ENCODE measurements at places on chromosomes 5 and 9. TPM values are rescaled to one million over a fixed set of nuclear protein-coding genes. Genes with fewer than 3 reads are reported as not detected.

DNA sequence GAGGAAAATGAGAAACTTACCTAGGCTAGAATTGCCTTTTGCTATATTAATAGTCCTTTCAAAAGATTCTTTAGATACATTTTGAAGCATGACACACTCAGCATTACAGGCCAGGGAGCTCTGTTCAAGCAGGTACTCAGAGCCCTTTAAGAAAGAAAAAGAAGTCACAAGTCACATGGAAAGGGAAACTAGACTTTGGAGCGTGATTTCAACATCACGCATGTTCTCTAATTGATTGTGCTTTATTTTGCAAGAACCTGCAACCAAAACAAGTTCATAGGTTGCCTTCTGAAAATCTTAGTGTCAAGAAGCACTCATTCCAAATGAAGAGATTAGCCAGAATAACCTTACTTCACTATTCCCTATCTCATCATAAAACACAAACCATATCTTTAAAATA is 103.8 kb downstream of the MPDZ start:
- no peak for DNase-seq

GRCh38 chr5:161414896-161415295 is 131.6 kb downstream of the GABRB2 start:
- no peak for DNase-seq

DNA sequence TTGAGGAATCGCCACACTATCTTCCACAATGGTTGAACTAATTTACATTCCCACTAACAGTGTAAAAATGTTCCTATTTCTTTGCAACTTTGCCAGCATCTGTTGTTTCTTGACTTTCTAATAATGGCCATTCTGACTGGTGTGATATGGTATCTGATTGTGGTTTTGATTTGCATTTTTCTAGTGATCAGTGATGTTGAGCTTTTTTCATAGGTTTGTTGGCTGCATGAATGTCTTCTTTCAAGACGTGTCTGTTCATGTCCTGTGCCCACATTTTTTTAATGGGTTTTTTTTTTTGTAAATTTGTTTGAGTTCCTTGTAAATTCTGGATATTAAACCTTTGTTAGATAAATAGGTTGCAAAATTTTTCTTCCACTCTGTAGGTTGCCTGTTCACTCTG is 615.9 kb downstream of the SEMA5A start:
- no peak for DNase-seq

The MAPK9 gene
- total RNA-seq = 22.5 TPM

The CCDC192 gene
- not detected for total RNA-seq

The GNA14 gene
- 0.63 TPM for total RNA-seq

The FOXD4L3 gene
- total RNA-seq = not detected

- DNase-seq = peak; percentile 63
Observed at GRCh38 chr5:16992006-16992405, 55.9 kb upstream of the MYO10 start.

DNA sequence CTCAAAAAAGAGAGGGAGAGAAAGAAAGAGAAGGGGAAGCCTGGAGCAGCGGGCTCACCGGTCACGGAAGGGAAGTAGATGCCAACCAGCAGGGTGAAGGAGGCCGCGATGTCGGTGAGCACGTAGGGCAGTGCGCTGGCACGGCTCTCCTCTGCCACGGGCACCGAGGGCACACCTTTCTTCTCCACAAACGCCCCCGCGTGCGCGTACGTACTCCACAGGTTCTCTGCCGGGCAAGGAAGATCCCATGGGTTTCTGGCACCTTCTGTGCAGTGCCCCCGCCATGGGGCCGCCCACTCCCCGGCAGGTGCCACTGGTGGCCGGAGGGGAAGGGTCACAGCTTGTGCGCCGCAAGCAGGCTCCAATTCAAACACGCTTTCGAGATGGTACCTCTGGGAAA is 30.3 kb downstream of the SLC12A7 start:
- no peak for DNase-seq

The NREP gene
- 154 TPM for total RNA-seq

DNA sequence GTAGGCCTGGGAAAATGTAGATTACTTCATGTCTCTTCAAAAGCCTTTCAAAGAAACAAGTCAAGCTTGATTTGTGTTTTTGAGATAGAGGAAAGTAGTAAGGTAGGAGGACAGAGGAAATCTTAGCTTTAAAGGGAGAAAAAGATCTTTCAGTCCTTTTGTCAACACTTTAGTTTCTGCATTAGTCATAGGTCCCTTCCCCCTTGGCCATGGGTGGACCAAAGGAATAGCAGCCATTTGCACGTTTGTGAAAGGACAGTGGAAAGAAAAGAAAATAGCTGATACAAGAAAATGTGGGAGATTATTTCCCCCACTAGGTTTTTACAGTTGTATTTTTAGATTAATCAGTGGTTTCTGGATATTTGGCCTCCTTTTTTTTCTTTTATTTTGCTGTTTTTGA is 121.9 kb upstream of the GRHPR start:
- DNase-seq = no peak

The KLF4 gene
- total RNA-seq = 38.7 TPM

- no peak for DNase-seq
Observed at GRCh38 chr5:60544142-60544541, 155.8 kb downstream of the DEPDC1B start.

DNA sequence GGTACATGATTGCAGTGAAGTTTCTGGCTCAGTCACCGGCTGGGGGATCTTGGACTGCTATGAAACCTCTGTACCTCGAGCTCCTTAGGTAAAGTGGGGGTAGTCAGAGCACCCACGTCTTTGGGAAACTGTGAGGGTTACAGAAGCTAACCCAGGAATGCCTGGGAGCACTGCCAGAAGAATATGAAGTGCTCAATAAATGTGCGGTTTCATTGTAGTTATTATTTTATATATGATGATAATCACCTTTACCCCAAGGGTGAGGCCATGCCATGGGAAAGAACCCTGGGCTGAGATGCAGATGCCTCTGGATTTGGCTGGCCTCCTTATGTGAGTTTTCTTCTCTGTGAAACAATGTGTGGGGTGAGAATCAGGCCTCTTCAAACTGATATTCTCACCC is 3.7 kb downstream of the NPR3 start:
- DNase-seq = no peak

The PTAR1 gene
- total RNA-seq = 59.7 TPM

The PFN3 gene
- not detected for total RNA-seq

DNA sequence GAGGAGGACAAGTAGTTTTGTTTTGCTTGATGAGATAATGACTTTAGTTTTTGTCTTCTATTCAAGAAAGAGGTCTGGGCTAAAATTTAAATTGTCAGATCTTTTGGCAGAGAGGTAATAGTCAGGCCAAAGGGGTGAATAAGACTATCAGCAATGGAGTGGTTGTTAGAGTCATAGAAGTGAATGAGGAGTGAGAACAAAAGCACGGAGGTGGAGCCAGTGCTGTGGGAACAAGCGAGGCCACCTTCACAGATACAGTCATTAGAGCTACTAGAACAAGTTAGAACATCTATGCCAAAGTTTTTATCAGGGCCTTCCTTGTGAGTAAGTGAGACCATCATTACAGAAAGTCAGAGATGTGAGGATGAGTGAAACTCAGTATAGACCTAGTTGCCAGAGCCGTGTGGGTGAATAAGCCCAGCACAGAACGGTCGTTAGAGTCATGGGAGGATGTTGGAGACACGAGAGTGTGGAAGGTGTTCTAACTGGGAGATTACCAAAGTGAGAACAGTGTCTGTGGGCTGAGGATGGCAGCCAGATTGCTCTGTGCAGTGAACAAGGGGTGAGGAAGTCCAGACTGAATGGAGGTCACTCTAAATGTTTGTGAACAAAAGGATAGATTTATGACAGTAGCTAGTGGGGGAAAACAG is 135.1 kb downstream of the RPS23 start:
- no peak for DNase-seq

The PSMB7 gene
- 364 TPM for total RNA-seq

The MARCHF11 gene
- not detected for total RNA-seq

DNA sequence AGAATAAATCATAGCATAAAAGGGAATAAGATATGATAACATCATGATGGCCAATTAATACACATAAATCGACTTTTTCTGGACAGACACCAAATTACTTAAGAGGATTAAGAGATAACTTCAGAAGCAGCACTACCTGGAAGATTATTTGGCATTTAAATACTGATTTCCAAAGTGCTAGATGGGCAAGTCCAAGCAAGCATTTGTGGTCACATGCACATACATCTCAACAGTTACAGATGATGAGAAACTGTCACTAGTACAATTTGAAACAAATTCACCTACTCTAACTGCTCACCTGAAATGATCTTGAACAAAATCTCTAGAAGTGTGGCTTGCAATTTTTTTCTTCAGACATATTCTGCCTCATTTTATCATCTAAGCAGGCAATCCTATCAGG is 26.8 kb upstream of the RASGEF1C start:
- DNase-seq = no peak

- DNase-seq = no peak
Observed at GRCh38 chr5:146395193-146395592, 51.9 kb upstream of the TCERG1 start.

The SIL1 gene
- total RNA-seq = 29.9 TPM

GRCh38 chr9:90365666-90366065 is 277.0 kb downstream of the DIRAS2 start:
- no peak for DNase-seq

GRCh38 chr9:83744206-83744605 is 36.4 kb upstream of the UBQLN1 start:
- DNase-seq = no peak

GRCh38 chr5:151463137-151464029 is 16.0 kb downstream of the SLC36A1 start:
- DNase-seq = no peak

The TMEM174 gene
- not detected for total RNA-seq

DNA sequence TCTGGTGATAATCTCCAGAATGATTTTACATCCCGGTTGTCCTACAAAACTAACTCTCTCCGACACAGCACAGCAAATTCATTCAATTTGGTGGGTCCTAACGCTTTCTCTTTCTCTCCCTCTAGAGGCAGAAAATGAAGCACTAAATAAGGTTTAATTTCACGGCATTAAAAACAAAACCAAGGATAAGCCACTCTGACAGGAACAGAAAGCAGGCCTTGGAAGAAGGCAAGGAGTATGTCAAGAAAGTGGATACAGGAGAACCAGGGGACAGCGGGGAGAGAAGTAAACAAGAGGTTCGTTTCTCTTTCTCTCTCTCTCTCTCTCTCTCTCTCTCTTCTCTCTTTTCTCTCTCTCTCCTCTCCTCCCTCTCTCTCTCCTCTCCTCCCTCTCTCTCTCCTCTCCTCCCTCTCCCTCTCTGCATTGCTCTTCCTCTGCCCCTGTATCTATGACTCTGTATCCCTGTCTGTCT is 49.8 kb downstream of the EBF1 start:
- no peak for DNase-seq

GRCh38 chr9:27194401-27195091 is 85.5 kb downstream of the TEK start:
- peak; percentile 61 for DNase-seq

DNA sequence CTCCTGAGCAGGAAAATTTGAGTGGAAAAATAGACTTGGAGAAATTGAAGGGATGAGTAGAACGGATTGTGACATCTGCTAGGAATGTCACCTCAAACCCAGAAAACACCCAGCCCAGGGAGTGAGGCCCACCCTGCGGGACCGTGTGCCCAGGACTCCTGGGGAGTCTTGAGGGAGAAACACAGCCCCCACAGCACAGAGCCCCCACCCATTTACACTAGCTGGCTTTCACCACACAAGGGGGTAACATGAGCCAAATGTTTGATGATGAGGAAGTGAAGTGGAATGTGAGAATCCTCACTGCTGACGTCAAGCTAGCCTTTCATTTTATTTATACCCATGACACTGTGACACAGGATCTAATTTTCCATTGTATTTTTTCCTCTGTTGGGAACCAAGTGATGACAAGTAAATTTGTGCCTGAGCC is 42.8 kb upstream of the PDE8B start:
- peak; percentile 38 for DNase-seq

- no peak for DNase-seq
Observed at GRCh38 chr9:82457891-82458290, 469.3 kb downstream of the SPATA31D1 start.

- no peak for DNase-seq
Observed at GRCh38 chr9:87290241-87291052, 207.2 kb upstream of the DAPK1 start.

The PCDHGA11 gene
- 7.4 TPM for total RNA-seq

GRCh38 chr5:158807946-158808345 is 291.8 kb downstream of the EBF1 start:
- no peak for DNase-seq

DNA sequence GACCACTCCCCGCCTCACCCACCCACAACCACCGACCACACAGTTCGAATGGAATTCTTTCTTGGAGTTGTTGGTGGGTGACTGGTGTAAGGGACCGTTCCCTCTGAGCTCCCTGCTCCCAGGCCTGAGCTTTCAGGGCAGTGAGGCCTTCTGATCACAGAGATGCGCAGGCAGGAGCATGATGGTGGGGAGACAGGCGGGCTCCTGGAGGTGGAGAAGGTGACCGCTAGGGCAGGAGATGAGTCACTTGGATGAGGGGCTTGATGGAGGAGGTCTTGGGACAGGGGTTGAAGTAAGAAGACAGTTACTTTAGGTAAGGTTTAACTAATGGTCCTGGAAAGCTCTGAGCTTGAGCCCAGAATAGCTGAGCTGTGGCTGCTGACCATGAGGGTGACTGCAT is 88.5 kb downstream of the HSPA4 start:
- DNase-seq = no peak

DNA sequence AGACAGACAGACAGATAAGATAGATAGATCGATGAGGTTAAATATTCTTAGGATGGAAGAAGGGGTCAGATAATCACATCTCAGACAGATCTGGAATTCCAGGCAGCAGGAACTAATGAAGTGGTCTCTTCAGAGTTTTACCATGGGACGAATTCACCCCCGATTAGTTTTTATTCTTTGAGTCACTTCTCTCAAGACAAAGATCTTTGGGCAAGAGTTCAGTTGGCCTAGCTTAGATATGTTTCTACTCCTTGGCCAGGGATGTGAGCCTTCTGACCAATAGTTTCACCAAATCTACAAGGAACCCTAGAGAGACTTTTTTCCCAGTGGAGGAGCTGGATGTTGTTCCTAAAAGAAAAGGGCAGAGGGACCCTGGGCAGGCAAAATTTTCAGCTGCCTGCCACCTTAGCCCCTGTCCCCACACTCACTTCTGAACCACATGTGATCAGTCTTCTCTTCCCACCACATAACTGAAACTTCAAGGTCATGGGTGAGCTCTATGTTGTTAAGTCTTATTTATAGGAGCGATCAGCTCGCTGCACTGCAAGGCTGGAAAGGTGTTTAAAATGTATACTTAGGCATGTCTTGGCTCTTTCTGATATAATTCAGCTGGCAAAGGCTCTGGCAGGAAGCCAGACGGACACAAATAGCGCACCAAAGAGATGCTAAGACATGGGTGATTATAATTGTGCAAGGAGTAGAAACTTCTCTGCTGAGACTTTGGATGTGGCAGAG is 132.9 kb downstream of the PALM2AKAP2 start:
- DNase-seq = no peak

GRCh38 chr9:91420501-91421127 is 3.0 kb downstream of the NFIL3 start:
- no peak for DNase-seq

DNA sequence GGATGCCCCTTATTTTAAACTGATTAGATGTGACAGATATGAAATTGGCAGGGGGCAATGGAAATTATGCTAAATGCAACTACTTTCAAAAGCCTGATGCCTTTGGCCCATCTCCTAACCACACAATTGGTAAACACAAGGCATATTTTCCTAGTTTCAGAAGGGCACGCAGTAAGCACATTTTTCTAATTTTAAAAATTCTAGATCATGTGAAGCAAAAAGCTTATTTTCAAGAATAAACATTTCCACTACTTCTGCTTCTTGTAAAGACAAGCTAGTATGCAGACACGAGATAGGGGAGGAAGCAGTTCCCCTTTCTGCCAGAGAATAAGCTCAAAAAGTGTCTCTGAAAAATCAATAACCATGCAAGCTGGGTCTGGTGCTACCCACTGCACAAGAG is 67.7 kb downstream of the ABCA1 start:
- no peak for DNase-seq

The TRIM14 gene
- 9.4 TPM for total RNA-seq
